ENCODE measurements at places on chromosomes 11 and 22.

DNA sequence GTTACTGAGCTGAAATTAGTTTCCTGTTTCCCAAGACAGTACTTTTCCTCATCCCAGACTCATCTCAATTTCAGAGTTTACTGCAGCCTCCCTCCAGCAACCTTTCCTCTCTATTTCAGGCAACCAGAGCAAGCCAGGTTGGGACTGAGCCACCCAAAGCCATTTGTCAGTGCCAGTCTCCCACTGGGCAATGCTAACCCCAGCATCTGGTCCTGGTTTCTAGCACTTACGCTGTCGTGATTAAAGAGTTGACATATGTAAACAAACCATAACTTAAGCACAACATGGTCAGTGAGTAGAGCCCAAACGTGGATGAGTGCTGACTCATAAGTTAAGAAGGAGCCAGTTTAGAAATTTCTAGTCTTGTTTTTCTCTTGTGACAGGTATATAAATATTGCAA, 119.6 kb upstream of the BLID start:
- no peak for DNase-seq

DNA sequence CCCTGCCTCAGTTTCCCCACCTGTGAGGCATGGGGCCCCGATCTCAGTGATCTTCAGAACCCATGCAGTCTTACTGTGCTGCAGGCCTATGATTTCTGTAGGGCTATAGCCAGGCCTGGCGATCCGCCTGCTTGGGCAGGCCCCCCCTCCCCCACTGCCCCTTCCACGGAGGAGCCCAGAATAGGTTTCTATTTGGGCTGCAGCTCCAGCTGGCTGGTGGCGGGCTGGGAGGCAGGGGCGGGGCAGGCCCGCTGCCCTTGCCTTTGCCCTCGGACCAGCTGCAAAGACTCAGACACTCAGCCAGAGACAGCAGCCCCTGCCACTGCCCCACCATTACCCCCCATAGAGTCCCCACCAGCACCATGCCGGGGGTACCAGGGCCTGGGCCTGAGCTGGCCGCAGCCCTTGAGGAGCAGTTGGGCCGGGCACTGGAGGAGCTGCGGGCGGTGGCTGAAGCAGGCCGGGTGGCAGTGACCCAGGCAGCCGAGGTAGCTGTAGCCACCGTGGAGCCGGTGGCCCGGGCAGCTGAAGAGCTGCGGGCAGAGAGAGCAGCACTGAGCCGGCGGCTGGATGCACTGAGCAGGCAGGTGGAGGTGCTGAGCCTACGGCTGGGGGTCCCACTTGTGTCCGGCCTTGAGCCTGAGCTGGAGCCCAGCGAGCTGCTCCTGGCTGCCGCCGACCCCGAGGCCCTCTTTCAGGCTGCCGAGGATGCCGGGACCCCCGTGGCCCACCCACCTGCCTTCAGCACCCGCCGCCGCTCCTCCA, 12.2 kb downstream of the SMTN start:
- no peak for DNase-seq

- no peak for DNase-seq
These were observed 413.7 kb downstream of the TMEM135 start for GRCh38 chr11:87451395-87451794.

DNA sequence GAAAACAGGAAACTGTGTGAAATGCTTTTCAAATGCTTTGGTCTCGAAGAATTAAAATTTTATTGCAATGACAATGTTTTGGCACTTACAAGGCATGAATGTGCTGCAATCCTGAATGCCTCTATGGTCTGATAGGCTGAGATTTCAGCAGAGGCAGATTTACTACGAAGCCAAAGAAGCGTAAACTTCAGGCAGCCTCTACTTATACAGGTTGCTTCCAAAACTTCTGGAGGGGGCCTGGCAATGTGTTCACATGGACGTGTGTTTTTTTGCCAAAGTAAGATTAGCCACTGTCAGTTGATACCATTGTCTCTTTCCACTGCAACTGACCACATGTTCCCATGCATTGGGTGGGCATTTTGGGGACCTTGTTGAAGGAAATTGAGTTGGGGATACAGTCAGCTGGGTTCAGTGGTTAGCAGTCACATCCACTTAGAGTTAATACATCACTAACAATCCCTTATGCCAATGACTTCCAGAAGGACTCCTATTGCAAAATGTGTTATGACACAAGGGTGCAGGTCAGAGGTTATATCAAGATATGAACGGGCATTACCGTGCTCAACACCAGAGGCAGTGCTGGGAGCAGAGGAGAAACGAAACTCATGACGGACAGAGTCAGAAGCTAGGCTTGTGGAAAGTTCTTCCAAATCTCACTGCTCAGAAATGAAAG, 48.8 kb downstream of the ABTB2 start:
- no peak for DNase-seq

DNA sequence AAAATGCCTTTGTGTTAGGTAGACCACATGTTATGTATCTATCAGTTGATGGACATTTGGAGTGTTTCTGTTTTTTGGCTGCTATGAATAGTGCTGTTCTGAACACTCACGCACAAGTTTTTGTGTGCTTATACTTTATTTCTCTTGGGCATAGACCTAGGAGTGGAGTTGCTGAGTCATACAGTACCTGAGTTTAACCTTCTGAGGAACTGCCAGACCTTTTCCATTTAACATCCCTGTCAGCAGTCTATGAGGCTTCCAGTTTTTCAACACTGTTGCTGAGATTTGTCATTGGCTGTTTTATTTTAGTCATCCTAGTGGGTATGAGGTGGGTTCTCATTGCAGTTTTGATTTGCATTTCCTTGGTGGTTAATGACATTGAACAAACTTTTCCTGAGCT, 4.4 kb downstream of the CTTN start:
- DNase-seq = no peak

- no peak for DNase-seq
These were observed 2.2 kb downstream of the APOA1 start for GRCh38 chr11:116835042-116835772.

DNA sequence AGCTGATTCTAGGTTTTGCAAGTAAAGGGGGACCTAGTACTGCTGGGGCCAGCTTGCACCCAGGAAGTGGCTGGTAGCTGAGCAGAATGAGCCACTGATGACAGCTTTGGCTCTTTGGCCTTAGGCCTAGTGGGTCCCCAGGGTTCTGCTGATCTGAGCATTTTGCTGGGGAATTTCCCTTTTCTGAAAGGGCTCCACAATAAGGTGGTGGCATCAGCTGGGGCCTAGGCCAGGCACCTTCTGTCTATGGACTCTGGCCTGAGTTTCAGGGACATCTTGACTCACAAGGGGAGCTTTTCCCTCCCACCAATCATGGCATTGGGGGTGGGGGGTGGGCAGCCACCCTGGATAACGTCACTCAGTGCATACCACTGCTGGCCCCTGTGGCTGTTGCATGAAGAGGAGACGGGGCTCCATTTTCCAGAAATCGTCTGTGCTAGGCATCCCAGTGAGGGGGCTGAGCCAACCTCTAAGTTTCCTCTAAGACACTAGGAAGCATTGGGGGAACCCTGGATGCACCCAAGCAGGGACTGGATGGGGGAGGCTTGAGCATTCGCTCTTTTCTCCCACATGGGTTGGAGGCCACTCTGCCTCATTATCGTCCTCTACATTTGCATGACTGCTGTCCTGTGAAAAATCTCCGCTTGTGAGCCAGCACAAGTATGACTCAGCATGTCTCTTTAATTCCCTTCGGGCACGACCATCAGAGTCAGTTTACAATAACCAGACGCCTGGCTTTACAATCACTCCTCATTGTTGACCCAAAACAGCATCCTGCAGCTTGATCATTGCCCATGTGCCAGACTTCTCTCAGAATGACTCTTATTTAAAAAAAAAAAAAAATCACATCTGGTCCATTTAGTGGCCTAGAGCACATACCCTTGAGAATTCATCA, 145.0 kb upstream of the THY1 start:
- no peak for DNase-seq

- no peak for DNase-seq
These were observed 518.4 kb downstream of the SOX6 start for GRCh38 chr11:15837901-15838489.

DNA sequence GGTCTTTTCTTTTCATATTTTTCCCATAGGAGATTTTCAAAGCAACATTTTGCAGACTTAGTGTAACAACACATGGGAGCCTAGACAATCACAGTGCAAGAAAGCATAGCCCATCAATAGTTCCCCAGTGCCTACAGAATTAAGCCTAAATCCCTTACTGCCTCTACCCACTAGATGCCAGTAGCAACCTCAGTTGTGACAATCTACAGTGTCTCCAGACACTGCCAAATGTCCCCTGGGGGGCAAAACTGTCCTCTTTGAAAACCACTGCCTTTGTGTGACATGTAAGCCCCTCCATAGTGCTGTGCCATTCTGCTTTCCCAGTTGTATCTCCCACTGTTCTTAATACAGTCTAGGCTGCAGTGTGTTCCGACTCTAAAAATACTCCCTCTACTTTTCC, 1329.0 kb downstream of the LRRC4C start:
- peak; percentile 3 for DNase-seq

- no peak for DNase-seq
These were observed 104.5 kb upstream of the OPCML start for GRCh38 chr11:133636711-133637355.

DNA sequence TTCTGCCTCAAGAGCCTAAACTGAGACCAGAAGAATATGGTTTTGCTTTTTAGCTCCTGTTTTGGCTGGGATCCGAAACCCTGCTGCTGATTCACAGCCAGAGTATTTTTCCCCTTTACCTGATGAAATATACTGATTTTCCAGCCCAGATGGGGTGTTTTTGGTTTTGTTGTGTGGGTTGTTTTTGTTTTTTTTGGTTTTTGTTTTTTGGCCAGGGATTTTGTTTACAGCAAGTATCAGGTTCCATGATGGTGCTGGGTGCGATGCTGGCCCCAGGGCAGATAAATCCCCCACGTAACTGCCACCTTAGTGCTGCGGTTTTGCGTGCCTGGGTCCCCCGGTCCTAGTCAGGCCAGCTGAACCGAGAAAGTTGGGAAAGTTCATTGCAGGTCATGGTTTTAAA, 103.7 kb downstream of the ZBTB16 start:
- DNase-seq = no peak

DNA sequence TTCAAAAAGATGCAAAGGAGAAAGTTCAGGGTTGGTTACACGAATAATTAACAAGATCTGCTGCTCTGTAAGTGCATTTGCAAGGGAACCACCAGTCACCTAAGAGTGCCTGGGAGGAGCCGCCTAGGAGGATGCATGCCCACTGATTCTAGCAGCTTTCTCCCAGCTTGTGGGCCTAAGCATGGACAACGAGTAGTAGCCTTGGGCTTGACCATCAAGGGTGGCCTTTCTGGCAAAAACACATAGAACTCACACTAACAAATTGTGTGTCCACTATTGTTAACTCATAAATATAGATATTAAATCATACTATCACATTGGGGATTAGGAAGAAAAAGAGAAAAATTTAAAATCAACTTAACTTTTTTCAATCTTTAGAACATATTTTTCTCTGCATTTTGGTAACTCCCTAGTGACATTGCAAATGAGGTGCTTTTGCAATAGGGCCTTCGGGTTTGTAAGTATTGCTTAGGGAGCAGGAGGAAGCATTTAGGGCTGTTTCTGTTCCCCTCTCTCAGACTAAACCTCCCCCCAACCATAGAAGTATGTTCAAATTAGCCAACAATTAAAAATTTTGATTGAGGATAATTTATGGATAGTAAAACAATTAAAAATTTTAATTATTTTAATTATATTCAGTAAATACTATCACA, 57.3 kb upstream of the CEP295 start:
- DNase-seq = no peak

GRCh38 chr22:41308054-41308453, 6.7 kb downstream of the ZC3H7B start:
- no peak for DNase-seq

DNA sequence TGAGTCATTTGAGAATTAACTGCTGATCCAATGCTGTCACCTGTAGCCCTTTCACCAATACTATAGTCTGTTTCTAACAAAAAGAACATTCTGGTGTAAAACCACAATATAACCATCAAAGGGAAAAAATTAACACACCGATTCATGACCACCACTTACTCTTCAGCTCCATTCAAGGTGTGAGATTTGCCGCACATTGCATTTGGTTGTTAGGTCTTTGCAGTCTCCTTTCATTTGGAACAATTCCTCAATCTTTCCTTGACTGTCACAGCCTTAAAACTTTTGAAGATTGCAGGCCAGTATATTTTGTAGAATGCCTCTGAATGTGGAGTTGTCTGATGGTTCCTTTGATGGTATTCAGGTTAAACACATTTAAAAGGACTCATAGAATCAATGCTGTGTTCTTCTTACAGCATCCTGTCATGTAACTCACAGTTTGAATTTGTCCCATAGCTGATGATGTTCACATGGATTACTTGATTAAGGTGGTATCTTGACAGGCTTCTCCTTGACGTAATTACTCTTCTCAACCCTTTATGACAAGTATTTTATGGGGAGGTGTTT, 63.6 kb downstream of the TNRC6B start:
- no peak for DNase-seq

GRCh38 chr11:47987310-47987709, 7.0 kb downstream of the PTPRJ start:
- no peak for DNase-seq

DNA sequence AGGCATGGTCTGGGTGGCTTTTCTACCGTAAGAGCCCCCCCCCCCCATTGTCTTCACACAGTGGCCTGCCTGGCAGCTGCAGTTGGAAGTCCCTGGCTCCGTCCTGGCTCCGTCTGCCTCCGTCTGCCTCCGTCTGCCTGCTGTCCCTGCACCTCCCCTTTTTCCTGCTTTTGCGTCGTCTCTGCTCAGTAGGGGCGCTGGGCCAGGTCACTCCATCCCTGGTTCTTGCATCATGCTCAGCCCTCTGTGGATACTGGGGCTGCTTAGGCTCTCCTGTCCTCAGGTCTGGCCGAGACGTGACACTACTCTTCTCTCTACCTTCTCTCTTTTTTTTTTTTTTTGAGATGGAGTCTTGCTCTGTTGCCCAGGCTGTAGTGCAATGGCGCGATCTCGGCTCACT, 27.8 kb downstream of the AP2A2 start:
- DNase-seq = no peak

DNA sequence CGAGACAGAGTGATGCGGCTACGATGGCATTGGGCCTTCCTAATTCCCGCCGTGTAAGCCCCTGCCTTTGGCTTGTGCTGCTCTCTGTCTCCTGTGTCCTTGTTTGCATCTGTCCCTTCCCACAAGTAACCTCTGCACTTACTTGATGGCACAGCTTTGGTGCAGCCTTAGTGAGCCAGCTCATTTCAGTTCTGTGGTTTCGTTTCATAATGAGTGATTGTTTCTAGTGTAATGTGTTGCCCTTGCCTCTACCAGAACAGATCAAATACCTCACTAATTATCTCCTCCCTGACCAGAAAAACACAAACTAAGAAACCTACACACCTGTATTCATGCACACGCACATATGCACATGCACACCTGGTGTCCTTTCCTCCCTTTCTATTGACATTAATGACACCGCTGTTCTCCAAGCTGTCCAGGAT, 58.8 kb downstream of the GRK3 start:
- no peak for DNase-seq

DNA sequence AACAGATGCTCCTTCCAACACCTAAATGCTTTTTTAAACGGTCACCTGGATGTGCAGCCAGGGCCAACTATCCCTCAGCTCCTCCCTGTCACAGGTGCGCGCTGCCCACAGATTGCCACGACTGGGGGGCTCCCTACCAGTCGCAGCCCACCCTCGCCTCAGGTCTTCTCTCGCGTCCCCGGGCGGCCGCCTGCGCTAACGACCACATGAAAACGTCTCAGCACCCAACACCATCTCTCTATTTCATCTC, 469 bp downstream of the ZBED5 start:
- no peak for DNase-seq

GRCh38 chr11:47236482-47236881, 12.1 kb downstream of the ACP2 start:
- no peak for DNase-seq

Measured in endothelial cell (in vitro differentiated cells).